Substantia nigra (tissue), 51 donors: ENCODE measurements at places on chromosomes 7 and 10.

- no peak for DNase-seq
These were observed 182.3 kb downstream of the NRP1 start for GRCh38 chr10:33152146-33152545.

- DNase-seq = no peak
These were observed 643.1 kb upstream of the SEMA3D start for GRCh38 chr7:85829817-85830432.

- DNase-seq = no peak
These were observed 80.2 kb downstream of the KMT2C start for GRCh38 chr7:152355474-152356057.

DNA sequence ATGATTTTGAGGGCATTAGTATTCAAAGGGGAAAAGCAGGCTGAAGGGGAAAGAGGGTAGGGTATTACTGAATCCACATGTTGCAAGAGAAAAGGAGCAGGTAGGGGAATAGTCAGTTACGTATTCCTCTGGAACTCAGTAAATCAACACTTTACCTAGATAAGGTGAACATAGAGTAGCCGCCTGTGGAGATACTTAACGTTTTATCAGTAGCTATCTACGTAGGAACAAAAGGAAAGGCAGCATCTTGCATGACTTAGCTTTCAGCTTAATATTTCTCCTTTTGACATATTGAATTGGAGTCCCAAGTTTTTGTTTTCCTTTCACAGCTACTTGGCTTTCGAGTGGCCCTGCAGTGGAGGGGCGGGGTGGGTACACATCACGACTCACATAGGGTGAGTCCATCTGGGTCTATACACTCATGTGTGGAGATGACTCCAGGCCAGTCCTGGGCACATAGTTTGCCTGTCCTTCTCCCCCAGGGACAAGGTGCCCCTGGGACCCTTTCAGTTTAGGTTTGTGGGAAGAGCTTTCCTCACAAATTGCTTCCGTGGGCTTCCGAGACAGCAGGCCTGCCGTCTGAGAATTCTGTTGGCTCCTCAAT is 48.1 kb downstream of the CCNY start:
- DNase-seq = no peak

DNA sequence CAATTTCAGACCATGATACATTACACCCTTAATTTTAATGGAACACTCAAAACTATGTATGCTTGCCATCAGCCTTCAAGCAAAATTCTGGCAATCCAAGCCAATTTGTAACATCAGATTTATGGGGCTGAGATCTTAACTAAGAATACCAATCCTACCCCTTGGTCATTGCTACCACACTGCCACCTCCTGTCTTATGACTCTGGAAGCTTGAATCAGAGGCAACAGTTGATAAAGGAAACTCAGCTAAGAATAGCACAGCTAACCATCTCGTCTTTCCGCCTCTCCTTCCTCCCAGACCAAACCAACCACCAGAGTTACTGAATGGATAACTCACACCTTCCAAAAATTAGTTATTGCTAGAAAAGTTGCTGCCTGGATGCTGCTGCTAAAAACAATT is 7.4 kb downstream of the IGF2BP3 start:
- peak; percentile 27 for DNase-seq

- no peak for DNase-seq
These were observed 495.0 kb upstream of the MGMT start for GRCh38 chr10:128972036-128972405.

GRCh38 chr7:64266341-64266919 is 38.2 kb downstream of the ZNF679 start:
- no peak for DNase-seq

GRCh38 chr7:141550386-141551093 is 670 bp upstream of the AGK start:
- DNase-seq = peak; percentile 13

- no peak for DNase-seq
These were observed 308.2 kb downstream of the LRMDA start for GRCh38 chr10:75739414-75740143.

DNA sequence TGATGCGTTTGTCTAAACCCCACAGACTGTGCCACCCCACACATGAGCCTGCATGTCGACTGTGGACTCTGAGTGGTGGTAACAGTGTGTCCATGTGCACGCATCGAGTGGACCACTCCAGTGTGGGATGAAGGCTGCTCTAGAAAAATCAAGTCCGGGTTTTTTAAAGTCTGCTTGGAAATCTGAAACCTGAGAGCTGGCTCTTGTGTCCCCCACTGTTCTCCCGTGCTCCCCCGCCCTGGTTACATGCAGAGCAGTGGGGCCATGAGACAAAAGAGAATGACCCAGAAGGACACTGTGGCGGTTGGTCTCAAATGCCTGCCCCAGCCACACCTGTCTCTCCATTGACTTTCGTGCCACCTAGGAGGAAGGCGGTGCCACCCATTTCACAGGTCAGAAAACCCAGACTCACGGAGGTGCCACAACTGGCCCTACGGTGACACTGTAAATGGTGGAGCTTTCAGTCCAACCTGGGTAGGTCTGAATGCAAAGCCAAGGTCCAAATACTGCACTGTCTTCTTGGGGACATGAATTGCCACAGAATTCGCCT is 27.3 kb upstream of the PWWP2B start:
- DNase-seq = no peak

DNA sequence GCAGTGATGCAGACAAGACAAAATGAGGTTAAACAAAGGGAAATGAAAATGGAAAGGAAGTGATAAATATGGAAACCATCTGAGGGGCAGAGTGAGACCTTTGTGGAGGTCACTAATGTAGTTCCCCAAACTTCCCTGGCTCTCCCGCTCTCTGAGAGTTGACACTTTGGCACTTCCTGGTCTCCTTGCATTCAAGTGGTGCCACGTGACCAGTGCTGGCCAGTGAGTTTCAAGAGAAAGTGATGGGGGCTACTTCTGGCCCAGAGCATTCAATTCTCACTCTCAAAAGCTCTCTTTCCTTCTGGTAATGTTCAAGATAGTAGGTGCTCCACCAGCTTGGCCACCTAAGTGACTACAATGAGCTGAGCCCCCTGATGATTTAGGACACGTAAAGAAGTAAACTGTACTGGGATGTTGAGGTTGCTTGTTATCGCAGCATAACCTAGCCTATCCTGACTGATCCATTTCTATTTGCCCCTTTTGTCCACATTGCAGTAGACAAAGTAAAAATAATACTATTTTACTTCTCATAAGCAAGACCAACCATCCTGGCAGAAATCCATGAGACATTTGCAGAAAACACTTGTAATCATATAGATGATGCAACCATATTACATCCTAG is 242.0 kb upstream of the YAE1 start:
- no peak for DNase-seq

DNA sequence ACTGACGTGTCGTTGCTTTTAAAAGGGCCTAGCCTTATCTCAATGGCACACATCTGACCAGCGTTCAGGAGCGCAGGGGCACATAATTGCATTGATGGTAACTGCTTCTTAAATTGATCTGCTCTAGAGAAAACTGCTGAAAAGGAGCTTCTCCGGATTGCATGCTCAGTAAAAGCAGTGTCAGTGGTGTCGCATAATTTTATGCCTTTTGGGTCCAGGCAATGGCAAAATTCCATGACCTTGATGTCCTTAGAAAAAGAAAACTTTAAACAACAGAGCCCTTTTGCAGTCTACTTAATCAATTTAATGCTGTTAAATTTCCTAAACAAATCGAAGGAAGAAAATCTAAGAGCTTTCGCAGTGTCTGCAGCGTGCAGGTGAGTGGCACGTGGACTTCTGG is 75.7 kb downstream of the PTPRE start:
- no peak for DNase-seq

GRCh38 chr10:90047243-90047729 is 345.9 kb downstream of the KIF20B start:
- no peak for DNase-seq

DNA sequence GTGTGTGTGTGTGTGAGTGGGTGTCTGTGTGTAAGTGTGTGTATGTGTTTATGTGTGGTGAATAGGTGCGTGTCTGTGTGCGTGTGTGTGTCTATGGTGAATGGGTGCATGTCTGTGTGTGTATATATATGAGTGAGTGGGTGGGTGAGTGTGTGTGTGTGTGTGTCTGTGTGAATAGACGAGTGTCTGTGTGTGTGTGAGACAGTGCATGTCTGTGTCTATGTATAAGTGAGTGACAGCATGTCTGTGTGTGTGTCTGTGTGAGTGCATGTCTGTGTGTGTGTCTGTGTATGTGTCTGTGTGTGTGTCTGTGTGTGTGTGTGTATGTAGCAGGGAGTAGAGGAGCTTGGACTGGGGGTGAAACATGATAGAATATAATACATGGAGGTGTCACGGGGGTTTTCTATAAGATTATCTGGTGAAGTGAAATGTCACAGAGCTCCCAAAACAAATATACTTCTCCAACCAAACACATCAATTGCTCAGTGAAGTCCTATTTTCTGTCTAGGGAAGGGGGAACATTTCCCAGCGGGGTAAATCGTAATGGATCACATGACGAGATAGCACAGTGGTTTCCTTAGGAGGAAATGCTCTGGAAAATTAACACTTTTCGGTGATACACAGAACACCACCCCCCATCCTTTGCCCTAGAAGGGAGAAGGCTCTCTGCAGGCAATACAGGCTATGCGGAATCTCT is 723.3 kb upstream of the CELF2 start:
- DNase-seq = no peak

GRCh38 chr10:131694168-131694780 is 206.5 kb upstream of the PPP2R2D start:
- no peak for DNase-seq

GRCh38 chr7:43302211-43302711 is 189.8 kb downstream of the HECW1 start:
- DNase-seq = no peak

DNA sequence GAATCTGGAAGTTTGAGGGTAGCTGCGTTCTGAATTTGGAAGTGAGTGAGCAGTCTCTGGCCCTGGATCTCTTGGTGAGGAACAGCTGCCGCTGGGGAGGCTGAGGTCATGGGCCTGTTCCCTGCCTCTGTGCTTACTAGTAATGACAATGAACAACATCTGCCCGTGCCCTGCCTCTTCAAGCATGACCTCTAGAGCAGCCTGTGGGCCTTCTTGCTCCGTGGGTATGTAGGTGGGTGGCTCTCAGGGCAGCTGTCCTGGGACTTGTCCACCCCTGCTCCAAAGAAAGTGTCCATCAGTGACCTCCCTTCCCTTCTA is 186.2 kb downstream of the CXCL12 start:
- DNase-seq = no peak

DNA sequence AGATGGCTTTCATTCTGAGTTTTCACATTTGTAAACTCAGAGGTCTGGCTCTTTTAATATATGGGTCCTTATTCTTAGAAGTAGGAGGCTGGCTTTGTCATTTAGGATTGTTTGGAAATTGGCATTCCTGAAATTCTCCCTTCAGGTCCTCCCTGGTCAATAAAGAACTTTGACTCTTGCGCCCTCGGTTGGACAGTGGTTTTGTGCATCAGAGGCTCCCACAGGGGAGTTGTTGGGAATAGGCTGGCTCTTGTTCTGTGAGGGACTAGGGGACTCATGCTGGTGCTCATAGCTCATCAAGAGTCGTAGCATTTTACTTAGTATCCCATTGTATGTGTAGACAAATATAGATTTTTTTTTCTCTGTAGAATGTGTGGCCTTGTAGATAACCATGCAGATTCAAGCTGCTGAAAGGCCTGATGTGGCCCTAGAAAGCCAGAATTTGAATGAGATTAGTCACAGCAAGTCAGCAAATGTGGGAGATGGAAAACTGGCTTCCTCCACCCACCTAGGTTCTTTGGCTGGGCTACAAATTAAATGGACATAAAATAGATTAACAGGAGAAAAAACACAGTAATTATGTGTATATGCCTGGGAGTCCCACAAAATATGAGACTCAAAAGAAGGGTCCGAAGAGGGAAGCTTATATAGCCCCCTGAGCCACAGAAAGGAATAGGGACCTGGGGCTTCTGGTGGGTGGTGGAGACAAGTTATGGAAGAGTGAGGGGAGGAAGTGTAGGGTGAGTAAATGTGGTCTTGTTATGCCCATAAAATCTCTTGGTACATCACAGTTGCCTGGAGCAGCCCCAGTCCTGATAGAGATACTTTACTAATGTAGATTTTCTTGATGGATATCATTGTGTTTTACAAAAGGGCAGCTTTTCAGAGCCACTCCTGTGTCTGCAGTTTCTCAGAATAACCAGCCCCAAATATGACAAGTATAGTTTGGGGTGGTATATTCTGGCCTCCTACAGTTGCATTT is 94.6 kb upstream of the BTBD16 start:
- no peak for DNase-seq

DNA sequence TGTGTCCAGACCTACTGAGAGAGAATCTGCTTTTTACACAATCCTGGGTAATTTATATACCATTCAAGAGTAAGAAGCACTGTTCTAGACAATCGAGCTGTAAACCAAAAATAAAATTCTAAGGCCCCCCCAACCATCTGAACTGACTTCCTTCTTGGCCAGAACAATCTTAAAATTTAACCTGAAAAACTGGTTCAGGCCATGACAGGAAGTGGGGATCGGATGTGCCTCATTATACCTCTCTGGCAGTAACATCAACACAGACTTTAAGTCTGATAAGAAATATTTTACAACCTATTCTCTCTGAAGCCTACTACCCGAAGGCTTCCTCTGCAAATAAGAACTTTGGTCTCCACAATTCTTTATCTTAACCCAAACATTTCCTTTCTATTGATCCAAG is 75.2 kb upstream of the KIF5B start:
- DNase-seq = no peak

GRCh38 chr7:124784879-124785818 is 19.6 kb upstream of the GPR37 start:
- peak; percentile 51 for DNase-seq

DNA sequence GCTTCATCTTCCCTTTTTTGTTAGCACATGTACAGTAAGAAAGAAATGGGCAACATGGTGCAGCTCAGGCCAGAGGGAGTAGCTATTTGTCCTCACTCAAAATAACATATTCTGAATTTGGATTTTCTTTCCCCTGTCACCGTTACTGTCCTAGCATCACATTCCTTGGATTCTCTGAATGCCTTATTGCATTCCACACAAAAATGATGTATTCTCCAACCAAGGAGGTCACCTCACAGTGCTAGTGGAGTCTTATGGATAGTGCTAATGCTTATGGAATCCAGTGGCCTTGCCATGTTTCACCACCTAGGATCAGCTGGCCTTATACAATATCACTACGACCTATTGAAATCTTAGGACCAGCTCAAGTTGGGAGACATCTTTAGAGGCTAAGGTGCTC is 7.2 kb downstream of the PRSS58 start:
- DNase-seq = no peak
